Cardiac atrium fibroblast (primary cell): ENCODE measurements at places on chromosomes 6 and 20. TPM values are rescaled to one million over a fixed set of nuclear protein-coding genes. Genes with fewer than 3 reads are reported as not detected.

The RAB32 gene
- total RNA-seq, result 67.9 and 78.9 TPM in 2 replicates

The LAMA4 gene
- total RNA-seq, result 172 and 211 TPM in 2 replicates

The RAET1E gene
- 0.18 and 0.49 TPM in 2 replicates for total RNA-seq

The TUBB2B gene
- 6.3 and 13.2 TPM in 2 replicates for total RNA-seq

The CST7 gene
- not detected in 2 replicates for total RNA-seq

The AIF1 gene
- not detected in 2 replicates for total RNA-seq

The HLA-DQA2 gene
- not detected in 2 replicates for total RNA-seq

The SLC22A7 gene
- not detected in 2 replicates for total RNA-seq

The SNPH gene
- 4.5 and 5.5 TPM in 2 replicates for total RNA-seq

The YIPF3 gene
- 166 TPM in 2 replicates for total RNA-seq

The TMEM151B gene
- not detected in 2 replicates for total RNA-seq

The TBC1D32 gene
- total RNA-seq, result 2.5 and 4.2 TPM in 2 replicates

The ZSCAN31 gene
- 10.5 and 18.0 TPM in 2 replicates for total RNA-seq

The RCAN2 gene
- total RNA-seq, result 0.16 TPM in 1 of 2 replicates, not detected in the other

The MTO1 gene
- total RNA-seq, result 17.3 and 28.8 TPM in 2 replicates
